ENCODE measurements at places on chromosomes 2 and 18.

DNA sequence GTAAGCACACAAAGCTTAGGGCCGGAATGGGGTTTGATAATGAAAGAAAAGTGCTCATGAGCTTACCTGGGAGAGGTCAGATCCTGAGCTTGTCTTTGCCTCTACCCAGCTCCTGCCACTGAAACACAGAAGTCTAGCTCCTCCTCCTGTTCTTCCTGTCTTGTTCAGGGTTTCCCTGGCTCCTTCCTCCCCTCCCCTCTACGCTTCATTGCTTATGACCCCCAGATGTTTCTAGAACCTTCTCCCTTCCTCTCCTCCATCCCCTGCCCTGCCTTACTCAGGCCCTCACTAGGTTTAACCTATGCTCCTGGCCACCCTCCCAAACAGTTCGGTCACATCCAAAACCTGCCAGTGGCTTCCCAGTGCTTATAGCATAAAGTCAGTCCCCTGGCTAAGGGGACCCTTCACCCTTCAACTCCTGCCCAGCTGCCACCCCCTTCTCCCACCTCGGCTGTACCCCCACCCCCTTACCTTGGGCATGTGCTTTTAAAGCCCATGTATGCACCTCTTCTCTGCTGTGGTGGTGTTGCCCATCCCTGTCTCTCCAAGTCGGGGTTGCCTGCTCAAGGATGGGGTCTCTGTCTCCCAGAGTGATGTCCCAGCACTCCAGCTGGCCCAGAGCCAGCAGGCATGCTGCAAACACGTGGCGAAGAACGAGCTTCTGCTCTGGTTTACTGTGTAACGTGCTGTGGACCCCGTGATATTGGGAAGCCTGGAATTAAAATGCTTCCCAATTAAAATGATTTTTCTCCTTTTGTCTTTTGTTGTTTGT is 233.6 kb downstream of the TPGS2 start:
- no peak for DNase-seq

DNA sequence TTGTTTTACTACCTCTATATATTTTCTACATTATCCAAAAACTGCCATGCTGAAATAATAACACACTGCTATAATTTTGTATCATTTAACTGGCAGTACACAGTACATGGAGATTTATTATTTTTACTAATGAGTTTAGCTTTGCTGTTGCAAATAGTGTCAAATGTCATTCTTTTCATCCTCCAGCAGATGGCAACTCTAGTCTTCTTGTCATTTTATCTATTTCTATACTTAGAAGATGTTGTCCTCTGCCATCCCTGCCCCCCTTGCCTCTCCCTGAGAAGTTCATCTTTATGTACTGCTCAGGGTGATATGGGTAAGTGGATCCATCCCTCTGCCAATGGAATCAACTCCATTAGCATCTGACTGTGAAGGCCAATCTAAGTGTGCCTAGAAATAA is 21.7 kb upstream of the LRRTM1 start:
- peak; percentile 30 for DNase-seq

DNA sequence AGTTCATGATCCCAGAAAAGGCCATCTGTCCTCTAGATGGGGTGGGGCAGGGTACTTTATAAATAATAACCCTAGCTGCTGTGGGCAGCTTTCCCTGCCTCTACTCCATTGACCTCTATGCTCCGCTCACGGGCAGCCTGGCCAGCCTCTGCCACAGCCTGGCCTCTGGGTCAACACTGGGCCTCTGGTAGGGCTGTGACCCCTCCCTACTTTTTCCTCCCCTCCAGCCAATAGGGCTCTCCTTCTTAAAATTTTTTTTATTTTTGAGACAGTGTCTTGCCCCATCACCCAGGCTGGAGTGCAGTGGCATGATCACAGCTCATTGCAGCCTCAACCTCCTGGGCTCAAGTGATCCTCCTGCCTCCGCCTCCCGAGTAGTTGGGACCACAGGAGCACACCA is 4.1 kb upstream of the GAREM2 start:
- no peak for DNase-seq

GRCh38 chr2:45746888-45747287 is 95.4 kb downstream of the PRKCE start:
- DNase-seq, result no peak

GRCh38 chr18:46448347-46448746 is 208.7 kb downstream of the LOXHD1 start:
- no peak for DNase-seq

DNA sequence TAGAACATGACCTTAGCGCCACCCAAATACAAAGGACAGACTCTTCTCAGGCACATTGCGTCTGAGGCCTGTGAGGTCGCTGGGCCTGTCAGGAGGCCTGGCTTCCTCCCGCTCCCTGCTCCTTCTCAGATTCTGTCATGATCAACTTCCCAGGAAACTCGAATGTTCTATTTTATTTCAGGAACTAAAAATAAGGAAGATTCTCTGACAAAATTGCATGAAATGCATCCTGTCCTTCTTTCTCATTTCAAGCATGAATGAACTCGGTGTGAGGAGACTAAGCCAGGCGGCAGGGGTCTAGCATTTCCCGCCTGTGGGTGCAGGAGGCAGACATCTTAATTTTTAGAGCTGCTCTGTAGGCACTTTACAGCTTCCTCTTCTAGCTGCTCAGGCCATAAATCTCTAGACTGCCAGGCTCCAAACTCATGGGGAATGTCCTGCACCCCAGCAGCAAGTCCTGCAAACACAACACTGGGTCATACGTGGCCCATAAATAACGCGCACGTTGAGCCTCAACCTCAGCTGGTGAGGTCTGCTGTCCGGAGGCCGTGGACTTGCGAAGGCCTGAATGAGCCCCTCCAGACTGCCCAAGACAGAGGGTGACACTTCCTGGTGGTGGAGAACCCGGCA is 109.7 kb upstream of the ZNF236 start:
- DNase-seq, result no peak

- no peak for DNase-seq
These were observed 34.4 kb downstream of the ANKRD44 start for GRCh38 chr2:197276156-197276555.

DNA sequence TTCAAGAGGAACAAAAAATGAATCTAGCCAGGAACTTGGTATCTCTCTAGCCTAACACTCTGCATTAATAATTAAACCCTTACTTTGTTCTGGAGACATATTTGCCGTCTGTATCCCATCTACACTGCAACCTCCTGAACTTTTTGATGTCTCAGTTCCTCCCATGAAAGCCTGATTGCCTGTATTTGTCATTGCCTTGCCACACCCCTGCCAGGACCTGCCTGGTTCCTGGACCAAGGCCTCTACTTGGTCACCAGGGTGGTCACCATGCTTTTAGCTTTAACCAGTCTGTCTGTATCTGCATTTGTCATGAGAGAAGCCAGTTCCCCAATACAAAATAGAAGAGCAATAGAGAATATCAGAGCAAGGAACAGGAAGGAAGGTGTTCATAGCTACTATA is 58.8 kb upstream of the NOL4 start:
- no peak for DNase-seq

DNA sequence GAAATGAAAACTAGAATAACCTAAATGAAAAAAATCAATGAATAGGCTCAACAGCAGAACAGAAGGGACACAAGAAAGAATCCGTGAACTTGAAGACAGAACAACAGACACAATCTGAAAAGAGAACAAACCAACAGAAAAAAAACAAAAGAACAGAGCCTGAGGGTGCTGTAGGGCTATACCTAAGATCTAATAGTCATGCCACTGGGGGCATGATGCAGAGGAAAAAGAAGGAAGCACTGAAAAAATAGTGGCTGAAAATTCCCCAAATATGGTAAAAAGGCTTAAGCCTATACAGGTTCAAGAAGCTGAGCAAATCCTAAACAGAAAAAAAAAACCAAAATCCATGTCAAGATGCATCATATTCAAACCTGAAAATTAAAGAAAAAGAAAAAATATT is 50.3 kb downstream of the KANSL3 start:
- DNase-seq, result no peak

GRCh38 chr2:120315367-120316033 is 30.4 kb upstream of the INHBB start:
- no peak for DNase-seq

GRCh38 chr2:238220892-238221521 is 17.5 kb upstream of the ILKAP start:
- DNase-seq, result no peak

GRCh38 chr2:54658564-54659071 is 64.8 kb upstream of the EML6 start:
- no peak for DNase-seq

DNA sequence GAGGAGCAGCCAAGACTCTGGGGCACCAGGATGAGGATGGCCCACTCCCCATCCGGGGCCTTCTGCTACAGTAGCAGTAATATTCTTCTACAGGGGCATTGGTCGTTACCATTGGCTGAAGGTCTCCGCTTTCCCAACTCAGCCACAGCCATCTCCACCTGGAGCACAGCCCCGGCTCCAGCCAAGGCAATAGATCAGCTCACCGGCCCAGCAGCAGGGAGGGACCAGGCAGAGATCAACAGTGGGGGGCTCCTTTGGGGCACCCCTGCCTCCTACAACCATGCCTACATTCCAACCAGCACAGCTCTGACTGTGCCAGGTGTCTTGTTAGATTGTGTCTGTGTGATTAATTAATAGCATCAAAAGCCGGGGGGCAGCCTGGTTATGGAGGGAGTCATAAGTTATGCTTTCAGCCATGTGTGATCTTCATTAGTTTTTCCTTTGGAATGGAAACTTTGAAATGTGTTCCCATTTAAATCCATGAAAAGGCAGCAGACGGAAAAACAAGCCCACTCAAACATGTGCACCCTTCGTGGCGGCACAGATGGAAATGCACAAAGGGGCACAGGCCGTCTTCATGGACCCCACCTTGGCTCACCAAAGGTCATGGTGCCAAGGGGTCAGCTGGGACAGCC is 68.6 kb upstream of the BZW1 start:
- no peak for DNase-seq

DNA sequence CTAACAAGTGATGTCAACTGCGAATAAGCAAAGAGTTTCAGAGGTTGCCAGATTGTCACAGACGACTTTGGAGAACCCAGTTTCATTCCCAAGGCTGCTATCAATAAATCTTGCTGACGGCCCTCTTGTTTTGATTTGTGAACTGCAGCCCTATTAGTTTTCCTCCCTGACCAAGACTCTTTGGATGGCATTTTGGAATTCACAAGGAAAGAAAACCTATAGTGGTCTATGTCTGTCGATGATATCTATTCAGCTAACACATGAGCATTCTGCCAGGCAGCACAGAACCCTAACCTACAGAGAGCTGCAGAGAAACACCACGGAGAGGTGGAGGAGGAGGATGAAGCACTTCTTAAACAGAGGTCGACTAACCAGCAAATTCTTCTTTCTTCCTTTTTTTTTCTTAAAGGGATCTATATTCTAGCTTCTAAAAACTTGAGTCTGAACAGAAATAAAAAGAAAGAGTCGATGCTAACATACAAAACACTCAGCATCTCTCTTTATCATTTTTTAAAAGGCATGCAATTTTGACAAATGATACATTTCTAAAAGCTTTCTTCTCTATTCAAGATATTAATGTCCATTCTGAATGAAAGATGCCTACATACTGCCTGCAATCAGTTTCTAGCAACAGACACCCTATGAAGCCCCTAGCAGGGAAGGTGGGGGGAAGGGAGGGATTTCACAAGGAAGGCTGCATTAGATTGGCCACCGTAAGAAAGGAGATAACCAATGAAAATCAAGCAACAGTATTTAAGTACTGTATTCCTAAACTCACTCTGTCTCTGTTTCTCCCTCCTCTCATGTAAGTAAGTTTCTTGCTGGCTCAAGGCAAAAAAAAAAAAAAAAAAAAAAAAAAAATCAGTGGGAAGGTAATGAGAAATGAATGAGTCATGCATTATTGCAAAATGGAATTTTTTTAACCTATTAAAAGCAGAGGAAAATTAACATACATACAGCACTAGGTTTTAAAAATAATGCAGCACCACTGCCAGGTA is 83.0 kb upstream of the CHRNA1 start:
- no peak for DNase-seq
